ENCODE measurements at places on chromosomes 6 and 20.

- no peak for DNase-seq
Observed at GRCh38 chr6:45696738-45697137, 318.9 kb downstream of the CLIC5 start.

DNA sequence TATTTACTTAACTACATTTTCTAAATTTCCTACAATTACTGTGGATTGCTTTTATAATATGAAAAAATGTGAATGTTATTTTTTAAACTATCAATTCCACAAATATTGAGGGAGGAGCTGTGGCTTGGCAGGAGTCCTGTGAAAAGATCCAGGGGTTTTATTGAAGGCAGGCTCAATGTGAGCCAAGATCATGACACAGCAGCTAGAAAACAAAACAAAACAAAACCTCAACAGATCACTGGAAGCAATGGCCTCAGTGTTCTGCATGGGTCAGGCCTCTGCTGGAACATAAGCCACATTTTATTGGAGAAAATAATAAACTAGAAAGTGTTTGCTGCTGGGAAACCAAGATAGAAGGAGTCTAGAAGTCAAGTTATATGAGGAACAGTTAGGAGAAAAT, 19.4 kb upstream of the RCAN2 start:
- no peak for DNase-seq

DNA sequence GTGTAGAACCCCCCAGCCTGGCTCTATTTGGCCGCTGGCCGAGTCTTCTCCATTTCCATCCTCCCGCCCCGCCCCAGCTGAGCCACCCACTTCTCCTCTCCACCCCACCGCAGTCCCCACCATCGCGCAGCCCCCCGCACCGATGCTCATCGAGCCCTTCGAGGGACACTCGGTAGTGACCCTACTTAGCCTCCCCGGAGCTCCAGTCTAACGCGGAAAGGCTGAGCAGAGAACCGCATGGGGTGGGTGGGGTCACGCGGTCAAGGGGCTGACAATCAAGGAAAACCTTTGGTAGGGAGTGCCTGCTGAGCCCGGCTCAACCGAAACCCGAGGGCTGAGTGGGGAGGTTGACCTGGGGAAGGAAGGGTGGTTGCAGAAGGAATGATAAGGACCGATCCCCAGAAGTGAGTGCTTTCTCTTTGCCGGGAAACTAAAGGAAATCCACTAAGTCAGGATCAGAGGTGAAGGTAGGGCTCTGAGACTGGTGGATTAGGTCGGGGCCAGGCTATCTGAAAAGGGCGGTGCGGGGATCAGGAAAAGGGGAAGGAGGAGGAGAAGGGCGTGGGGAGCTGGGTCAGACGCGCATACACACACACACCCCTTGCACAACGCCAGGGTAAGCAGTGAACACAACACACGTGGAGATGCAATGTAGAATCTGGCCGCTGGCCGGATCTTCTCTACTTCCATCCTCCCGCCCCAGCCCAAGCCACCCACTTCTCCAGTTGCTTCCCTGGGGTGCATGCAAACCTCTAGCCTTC, 49.8 kb downstream of the CPXM1 start:
- DNase-seq, result peak; percentile 78

DNA sequence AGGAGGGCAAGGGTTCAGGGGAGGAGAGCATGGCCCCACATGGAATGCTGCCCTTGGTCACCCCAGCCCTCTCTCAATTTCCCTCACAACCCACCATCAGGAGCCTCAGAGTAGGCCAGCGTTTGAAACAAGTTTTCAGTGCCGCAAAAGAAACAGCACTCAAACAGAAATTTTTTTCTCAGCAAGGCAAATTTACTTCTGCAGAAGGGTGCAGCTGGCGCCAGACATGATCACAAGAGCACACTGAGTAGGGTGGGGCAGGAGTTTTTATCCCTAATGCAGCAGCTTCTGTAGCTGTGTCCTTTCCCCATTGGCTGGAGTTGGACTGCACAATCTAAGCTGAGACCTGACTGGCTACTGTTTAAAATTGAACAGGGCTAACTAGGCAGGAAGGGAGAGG, 287.8 kb upstream of the CDYL start:
- no peak for DNase-seq

- DNase-seq, result no peak
Observed at GRCh38 chr6:7732228-7732627, 6.3 kb downstream of the BMP6 start.

DNA sequence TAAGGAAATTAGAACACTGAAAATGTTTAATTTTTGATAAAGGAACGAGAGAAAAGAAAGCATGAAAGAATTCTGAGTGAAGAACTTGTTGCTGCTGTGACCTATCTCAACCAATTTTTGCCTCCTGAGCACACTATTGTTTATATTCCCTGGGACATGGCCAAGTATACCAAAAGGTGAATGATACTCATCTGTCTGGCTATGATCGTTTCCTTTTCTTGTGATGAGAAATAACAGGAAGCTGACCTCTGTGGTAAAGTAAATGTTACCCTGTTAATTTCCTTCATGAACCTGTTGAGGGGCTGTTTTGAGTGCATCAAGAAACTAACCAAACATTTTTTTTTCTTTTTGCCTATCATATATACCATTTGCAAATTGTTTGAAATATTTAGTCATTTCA, 69.1 kb downstream of the FIG4 start:
- no peak for DNase-seq

DNA sequence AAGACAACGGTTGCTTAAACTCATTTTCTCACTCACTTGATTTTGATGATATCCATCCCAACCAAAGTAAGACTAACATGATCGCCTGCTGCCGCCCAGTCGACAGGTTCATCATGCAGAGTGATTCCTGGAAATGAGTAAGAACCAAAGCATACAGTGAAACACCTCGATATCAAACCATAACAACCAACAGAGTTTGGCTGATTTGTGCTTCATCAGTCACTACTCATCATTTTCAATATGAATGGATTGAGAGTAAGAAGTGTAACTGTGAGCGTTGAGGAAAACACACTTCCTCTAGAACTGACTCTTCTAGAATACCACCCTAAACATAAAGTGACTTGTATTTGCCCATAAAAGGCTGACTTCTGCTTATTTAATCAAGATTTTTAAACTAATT, 29.2 kb upstream of the ALDH8A1 start:
- no peak for DNase-seq

DNA sequence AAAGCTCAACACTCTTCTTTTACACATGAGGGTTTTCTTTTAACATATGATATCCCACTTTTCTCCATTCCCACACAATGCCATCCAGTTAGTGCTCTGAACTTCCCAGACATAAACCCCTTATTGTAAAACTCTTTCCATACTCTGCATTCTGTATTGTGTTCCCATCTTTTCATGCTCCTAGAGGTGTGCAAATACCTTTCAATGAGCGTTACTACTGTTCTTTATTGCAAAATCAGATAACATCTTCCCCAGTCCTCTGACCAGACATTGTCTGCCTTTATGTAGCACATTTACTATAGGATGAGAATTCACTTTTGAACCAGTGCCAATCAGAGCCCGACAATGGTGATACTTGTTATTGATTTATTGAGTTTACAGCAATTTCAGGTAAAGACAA, 296.2 kb downstream of the GRIK2 start:
- DNase-seq, result no peak

DNA sequence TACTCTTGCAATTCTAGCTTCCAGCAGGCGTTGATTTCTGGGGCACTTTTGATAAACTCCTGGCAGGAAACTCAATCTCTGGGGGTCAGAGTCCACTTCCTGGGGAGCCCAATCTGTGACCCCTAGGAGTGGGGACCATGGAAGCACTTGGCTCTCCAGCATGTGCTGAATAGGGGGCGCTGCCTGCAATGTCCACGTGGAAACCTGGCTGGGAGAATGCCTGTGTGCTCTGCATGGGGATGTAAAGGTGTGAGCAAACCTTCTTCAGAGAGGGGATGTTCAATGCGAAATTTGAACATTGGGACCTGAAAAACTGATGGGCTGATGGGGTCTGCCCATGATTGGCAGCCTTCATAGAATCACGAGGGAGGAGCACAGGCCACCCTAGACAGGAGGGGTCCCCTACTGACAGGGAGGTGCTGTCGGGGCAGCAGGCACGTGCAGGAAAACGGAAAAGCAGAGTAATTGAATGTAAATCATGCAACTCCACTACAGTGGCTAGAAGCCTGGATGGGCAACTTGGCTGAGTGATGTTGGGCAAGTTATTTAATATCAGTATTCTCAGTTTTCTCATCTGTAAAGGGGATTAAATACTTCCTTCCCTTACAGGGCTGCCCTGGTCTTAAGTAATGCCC, 47.8 kb downstream of the CEP43 start:
- DNase-seq, result no peak

DNA sequence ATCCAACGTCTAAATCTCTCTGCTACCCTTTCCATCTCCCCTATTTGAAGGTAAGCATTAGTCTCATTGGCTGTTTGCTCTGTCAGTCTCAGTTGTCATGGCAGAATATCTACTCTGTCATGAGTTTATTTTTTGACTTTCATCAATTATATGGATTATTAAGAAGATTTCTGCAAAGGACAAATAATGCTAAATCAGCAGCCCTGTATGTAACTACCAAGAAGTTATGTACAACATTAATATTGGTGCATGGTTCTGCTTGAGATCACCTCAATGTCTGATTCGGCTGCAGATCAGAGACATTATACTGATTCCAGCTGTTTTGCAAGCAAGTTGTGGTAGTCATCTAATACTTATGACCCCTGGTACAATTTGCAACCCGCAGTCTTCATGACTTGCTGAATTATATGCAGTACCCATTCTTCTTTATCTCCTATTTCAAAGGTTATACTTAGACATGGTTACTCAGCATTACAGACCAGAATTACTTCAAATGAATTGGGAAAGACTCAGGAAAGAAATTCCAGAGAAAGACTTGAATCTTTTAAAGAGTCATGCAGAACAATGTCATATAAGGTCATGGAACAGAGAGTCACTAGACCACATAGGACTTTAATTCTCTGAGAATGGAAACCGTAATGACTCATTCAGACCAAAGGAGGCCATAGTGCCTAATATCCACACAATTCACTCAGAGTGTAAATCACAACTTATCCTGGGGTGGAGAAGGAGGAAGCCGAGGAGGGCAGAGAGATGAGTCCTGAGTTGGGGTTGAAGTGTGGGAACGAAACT, 201.4 kb downstream of the IBTK start:
- no peak for DNase-seq

DNA sequence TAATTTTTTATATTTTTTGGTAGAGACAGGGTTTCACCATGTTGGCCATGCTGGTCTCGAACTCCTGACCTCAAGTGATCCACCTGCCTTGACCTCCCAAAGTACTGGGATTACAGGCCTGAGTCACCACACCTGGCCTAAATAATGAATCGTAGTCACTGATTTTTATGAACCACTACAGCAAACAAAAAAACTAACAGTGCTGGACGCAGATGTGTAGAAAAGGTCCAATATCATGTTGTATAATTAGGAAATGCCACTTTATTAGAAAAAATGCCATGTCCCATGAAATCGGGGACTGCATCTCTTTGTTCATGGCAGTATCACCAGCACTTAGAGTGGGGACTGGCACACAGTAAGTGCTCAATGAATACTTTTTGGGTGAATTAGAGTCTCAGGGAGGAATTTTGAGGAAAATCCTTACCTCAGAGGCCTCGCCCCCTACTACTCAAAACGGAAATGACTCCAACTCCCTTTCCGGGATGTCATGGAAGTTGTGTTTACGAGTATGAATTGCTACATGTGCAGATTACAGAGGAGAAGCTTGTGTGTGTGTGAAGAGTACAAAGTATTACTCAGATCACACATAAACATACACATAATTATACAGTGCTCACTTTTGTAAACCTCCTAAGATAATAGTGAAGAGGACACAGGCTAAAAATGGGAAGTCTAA, 43.6 kb upstream of the FAM50B start:
- no peak for DNase-seq

DNA sequence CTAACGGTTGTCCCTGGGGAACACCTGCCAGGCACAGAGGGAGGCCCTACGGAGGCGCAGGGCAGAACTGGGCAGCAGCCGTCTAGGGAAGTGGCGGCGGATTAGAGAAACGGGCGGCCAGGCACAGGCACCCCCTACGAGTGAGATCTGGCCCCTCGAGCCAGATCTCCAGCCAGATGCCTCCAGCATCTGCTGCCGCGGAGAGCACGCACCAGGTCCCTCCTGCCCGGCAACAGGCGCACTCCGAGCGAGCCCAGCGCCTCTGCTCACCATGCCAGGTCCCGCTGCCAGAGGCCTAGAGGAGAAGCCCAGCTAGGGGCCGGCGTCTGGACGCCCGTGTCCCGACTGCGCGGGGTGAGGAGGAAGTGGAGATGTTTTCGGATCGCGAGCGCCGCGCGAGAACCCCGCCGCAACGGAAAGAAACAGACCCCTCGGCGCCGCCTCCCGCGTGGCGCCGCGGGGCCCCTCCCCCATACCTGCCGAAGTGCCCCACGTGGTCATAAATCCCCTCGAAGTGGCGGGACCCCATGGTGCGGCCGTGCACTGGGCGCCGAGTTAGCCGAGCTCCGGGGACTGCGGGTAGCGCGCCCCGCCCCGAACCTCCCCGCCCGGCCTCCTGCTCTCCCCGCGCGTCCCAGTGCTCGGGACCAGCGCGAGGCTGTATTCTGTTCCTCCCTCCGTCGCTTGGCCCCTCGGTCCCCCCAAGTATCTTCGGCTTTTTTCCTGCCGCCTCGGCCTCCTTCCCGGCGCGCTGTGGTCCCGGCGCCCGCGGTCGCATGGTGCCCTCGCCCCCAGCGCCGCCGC, at the start of gene SLC22A16:
Gene SLC22A16, minus strand, starts transcription at position 568 of the 804 bp plus-strand sequence. Its CDS starts 39 bp downstream, at position 529.
- no peak for DNase-seq

GRCh38 chr20:14710951-14711350, 373.5 kb upstream of the FLRT3 start:
- no peak for DNase-seq

- DNase-seq, result peak; percentile 91
Observed at GRCh38 chr6:13412639-13413465, 74.5 kb downstream of the GFOD1 start.

- DNase-seq, result no peak
Observed at GRCh38 chr20:1777476-1777820, 117.8 kb upstream of the SIRPA start.

DNA sequence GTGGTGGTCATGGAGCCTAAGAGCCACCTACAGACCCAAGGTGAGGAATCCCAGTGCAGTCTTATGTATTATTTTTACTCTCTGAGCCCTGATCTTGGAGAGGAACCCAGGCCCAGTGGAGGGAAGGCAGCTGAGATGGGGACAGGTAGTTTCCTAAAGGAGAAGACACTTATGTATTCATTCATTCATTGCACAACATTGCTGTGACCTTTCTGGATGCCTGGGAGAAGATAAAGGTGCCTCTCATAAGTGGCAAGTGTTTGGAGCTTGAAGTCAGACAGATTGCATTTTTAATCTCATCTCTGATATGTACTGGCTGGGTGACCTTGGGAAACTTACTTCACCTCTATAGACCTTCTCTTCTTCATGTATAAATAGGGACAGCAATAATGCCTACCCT, 111.1 kb downstream of the CEBPB start:
- no peak for DNase-seq

DNA sequence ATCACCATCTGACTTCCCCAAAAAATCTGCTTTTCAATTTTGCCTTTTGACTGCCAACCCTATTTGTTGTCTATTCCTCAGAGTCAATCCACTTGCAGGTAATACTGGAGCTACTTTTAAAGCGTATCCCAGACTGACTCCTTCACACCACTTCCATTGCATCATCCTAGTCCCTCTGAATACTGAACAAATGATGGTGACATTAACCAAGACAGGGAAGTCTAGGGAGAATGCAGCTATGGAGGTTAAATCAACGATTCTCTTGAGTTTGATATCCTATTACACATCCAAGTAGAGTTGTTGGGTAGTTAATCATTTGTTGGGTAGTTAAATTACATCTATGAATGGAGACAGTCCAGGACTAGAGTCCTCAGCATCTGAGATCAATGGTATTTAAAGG, 2.0 kb downstream of the OGFRL1 start:
- no peak for DNase-seq

Measured in NCI-H1417 (cell line).